ENCODE measurements at places on chromosomes 13 and 19.

GRCh38 chr19:17686592-17687024 is 1.5 kb downstream of the UNC13A start:
- peak; percentile 64 for DNase-seq

DNA sequence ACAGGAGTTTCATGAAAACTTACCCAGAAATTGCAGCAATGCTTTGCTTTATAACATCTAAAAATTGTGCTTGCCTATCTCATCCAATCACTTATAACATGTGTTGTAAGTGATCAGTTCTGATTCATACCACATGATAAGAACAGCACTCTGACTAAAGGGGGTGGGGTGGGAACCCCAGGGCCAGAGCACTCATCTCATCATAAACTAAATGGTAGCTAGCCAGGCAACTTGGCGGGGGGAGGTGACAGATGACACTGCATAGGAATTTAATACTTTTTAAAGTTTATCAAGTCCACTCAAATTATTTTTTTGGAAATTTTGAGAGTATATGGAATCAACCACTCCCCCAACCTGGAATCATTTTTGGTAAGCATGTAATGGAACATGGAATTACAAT is 42.1 kb downstream of the FOXO1 start:
- DNase-seq, result no peak

- no peak for DNase-seq
Observed at GRCh38 chr19:40091205-40092129, 724 bp upstream of the ZNF780A start.

DNA sequence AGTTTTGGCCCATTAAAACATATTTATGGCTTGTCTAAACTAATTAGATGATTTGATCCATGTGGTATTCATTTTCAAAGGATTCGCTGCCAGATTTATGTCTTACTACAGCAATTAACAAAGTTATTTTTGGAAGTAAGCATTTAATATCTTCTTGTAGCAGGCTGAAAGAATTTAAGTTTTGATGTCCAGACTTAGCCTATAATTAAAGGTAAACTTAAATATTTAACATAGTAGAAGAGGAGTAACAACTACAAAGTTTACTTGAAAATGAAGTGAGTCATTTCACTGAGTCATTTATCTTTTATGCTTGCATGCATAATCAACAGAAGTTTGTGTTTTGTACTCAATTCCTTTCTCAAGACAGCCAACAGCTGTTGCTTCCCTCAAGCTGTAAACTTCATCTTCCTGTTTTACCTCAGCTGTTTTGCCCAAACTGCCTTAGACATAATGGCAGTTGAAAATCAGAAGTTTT is 58.1 kb downstream of the EDNRB start:
- DNase-seq, result no peak

GRCh38 chr19:39818626-39819097 is 15.3 kb downstream of the DYRK1B start:
- no peak for DNase-seq

GRCh38 chr19:17129377-17129776 is 53.8 kb downstream of the MYO9B start:
- no peak for DNase-seq

DNA sequence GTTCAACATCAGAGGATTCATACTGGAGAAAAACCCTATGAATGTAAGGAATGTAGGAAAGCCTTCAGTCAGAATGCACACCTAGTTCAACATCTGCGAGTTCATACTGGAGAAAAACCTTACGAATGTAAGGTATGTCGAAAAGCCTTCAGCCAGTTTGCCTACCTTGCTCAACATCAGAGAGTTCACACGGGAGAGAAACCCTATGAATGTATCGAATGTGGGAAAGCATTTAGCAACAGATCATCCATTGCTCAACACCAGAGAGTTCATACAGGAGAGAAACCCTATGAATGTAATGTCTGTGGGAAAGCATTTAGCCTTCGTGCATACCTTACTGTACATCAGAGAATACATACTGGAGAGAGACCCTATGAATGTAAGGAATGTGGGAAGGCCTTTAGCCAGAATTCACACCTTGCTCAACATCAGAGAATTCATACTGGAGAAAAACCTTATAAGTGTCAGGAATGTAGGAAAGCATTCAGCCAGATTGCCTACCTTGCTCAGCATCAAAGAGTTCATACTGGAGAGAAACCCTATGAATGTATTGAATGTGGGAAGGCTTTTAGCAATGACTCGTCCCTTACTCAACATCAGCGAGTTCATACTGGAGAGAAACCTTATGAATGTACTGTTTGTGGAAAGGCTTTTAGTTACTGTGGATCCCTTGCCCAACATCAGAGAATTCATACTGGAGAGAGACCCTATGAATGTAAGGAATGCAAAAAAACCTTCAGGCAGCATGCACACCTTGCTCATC is 15.4 kb downstream of the ZNF570 start:
- no peak for DNase-seq

DNA sequence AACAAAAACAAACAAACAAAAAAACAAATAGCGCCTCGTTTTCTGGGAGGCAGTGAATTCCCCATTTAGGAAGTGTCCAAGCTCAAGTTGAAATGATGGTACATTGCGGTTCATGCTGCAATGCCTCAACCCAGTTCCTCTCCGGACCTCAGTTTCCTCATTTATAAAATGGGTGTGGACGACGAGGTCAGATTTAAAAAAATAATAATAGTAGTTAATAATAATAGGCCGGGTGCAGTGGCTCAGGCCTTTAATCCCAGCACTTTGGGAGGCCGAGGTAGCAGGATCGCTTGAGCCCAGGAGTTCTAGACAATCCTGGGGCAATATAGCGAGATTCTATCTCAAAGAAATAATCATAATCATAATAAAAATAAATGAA is 15.5 kb upstream of the ERCC1 start:
- DNase-seq, result no peak

GRCh38 chr13:111179908-111180760 is 65.0 kb downstream of the ARHGEF7 start:
- no peak for DNase-seq

- no peak for DNase-seq
Observed at GRCh38 chr19:47188507-47189033, 42.4 kb downstream of the BBC3 start.

DNA sequence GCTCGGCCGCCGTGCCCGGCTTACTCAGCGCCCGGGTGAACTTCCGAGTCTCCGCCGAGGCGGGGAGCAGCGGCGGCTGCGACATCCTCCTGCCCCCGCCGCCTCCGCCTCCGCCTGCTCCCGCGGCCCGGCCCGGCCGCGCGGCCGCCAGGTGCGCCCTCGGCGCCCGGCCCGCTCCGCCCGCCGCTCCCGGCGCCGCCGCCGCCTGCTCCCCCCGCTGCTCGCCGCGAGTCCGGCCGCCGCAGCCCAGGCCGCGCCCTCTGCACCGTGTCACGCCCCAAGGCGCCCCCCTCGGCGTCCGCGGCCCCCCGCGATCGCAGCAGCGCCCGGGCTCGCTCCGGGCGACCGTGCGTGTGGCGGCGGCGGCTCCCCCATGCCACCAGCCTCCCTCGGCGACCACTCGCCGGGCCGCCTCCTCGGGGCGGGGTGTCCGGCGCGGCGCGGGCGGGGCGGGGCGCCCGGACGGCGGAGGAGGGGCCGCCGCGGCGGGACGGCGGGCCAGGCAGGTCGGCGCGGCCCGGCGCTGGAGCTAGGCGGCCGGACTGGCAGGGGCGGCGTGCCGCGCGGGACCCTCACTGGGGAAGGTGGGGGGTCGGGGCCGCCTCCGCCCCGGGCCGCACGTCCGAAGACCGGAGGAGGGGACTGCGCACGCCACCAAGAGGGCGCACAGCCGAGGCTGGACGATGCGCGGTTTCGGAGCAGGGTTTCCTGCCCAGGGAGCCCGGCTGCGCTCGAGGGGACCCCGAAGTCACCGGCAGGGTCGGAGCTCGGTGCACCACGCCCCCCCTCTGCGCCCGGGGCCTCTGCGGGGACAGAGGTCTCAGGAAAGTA is 108.6 kb upstream of the DOCK9 start:
- peak; percentile 48 for DNase-seq

- DNase-seq, result no peak
Observed at GRCh38 chr19:52938761-52939160, 15.5 kb upstream of the ZNF888 start.

DNA sequence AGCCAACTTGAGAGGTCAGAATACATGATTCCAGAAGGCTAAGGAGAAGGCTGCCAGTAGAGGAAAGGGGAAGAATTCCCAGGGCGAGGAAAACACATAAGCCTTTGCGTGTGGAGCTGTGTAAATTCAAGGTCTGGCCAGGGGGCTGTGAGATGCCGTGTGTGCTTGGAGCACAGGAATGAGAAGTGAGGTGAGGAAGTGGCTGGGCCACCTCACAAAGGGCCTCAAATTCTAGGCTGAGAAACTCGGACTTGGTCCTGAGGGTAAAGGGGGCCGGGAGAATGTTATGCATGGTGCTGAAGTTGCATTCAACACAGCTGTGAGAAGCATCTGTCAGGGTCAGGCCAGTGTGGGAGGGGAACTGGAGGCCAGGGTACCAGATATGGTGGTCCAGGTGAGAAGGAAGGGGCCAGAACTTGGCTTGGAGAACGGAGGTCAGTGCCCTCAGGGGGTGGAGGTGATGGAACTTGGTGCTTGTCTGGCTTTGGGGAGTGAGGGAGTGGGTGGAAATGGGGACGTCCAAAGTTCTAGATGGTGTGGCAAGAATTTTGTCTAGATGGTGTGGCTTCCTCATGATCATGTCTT is 4.9 kb upstream of the ZNF580 start:
- no peak for DNase-seq

DNA sequence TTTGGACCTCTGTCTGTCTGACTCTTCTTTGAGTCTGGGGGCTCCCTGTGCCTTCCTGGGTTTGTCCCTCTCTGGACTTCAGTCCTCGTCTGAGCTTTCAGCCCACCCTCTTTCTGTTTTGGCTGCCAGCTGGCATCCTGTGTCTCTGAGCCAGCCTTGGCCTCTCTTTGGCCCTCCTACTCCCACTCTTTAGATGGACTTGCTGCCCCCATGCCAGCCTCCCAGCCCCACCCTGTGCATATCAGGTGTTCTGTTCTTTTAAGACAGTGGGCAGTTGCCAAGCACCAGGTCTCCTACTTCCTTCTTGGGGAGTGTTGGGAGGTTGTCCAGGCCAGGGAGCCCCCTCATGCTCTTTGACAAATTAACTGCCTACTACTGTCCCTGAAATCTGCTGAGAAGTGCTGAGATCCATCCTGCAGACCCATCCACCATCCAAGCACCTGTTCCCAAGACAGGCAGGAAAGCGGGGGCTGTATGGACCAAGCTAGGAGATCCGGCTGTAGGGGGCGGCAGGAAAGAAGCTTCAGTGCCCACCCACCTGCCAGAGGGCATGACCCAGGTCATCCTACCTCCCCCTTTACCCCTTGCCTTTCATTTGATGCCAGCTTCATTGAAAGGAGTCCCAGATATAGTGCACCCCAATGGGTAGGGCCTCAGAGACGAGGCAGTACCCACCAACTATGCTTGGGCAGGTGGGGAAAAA is 9.6 kb downstream of the CIC start:
- DNase-seq, result no peak

DNA sequence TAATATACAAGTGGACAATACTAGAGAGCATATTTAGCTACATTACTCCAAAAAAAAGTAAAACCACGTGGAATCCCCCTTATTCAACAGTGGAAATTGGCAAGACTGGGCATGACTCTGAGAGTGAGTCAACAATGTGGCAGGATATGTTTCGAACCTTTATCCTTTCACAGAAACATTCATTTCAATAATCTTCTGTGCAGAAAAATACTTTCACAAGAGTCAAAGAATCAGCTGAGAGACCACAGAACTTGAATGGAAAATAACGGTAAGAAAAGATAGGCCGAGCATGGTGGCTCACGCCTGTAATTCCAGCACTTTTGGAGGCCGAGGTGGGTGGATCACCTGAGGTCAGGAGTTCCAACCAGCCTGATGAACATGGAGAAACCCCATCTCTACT is 25.1 kb upstream of the CD70 start:
- no peak for DNase-seq

DNA sequence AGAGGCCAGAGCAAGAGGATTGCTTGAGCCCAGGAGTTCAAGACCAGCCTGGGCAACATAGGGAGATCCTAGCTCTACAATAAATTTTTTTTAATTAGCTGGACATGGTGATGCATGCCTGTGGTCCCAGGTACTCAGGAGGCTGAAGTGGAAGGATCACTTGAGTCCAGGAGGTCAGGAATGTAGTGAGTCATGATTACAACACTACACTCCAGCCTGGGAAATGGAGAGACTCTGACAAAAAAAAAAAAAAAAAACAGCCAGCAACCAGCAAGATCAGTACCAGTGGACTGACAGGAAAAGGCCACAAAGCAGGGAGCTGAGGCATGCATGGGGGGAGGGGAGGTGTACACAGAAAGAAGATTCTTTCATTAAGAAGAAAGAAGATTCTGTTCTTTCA is 52.7 kb upstream of the RFXAP start:
- no peak for DNase-seq

GRCh38 chr19:17289489-17289888 is 7.8 kb downstream of the ANKLE1 start:
- DNase-seq, result no peak

GRCh38 chr19:39970425-39970674 is 615 bp upstream of the PSMC4 start:
- DNase-seq, result no peak

GRCh38 chr19:34484328-34484727 is 2.8 kb downstream of the WTIP start:
- no peak for DNase-seq

GRCh38 chr13:100545684-100546061 is 42.9 kb downstream of the GGACT start:
- no peak for DNase-seq

GRCh38 chr13:48860364-48860763 is 115.3 kb upstream of the FNDC3A start:
- no peak for DNase-seq

DNA sequence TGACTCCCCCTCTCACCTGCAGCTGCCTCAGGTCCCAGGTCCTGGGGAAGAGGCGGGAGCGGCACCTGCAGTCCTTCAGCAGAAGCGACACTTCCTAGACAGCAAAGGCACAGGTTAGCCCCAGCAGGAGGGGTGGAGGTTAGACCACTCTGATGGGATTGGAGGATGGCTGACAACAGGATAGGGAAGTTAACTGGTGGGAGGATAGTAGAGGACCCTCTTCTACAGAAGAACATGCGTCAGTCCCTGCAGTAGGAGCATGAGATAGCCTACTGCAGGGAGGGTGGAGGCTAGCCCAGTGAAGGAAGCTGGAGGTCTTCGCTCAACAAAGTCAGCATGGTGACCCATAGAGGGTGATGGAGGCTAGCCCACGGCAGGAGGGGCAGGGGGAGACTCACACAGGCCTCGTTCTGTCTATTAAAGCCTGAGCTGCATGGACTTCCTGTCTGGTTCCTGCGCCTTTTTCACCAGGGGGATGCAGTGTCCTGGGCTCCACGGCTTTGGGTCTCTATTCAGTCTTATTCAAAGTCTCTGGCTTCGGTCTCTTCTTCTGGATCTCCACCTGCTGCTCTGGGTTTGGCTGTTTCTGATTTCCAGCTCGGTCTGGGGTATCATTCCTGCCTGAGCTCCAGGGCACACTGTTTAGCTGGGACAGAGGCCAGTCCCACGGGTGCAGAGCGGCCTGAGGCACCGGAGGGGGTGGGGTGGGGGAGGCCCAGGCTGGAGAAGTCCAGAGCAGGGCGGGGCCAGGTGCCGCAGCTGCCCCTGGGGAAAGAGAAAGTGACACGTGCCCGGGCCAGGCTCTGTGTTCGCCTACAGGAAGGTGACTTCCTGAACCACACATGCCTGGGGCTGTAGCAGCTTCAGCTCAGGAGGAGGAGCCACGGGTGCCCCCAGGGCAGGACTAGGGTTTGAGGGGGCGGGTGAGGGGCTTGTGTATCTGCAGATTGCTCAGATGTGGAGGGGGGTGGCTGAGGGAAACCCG is 7.3 kb downstream of the IFNL3 start:
- peak; percentile 9 for DNase-seq

GRCh38 chr13:24221007-24221406 is 60.5 kb downstream of the SPATA13 start:
- no peak for DNase-seq

GRCh38 chr13:30862707-30863106 is 43.4 kb upstream of the MEDAG start:
- DNase-seq, result no peak
